ENCODE measurements at places on chromosomes 4 and X.
A peak's percentile ranks its signal among the peaks of the same experiment; 100 is the strongest.

DNA sequence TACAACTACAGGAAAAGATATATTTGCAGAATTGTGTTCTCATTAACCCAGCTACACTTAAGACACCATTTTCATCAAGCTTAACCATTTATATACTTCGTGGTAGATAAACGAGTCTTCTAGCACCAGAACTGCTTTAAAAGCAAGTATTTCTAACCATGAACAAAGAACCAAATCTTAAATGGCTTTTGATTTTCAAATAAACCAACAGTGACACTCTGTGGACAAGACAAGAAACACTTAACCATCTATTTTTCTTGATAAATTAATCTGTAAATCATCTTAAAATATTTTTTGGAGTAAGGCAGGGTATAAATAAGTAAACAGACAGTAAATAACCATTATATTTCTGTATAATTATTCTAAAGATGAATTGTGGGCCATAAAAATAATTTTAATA, 10.2 kb downstream of the BEND2 start:
- no peak for DNase-seq

GRCh38 chr4:139689093-139689722, 23.6 kb downstream of the MGST2 start:
- no peak for DNase-seq

DNA sequence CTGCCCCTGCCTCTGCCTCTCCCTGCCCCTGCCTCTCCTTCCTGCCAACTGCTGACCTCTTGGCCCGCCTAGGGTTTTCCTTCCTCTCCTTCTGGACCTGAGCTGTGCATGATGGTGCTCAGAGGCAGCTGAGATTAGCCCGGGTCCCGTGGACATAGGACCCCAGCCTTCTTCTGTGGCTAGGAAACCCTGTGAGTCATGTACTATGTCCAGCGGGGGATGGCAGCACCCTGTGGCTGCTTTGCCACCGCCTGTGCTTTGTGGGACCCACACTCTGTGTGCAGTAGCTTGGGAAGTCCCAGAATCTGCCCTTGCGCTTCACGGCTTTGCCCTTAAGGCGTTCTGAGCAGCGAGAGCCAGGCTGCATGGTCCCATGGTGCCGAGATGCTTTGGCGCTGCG, 105.5 kb upstream of the PSAPL1 start:
- no peak for DNase-seq

GRCh38 chrX:120749141-120749846, 119.4 kb upstream of the C1GALT1C1 start:
- DNase-seq, result no peak

DNA sequence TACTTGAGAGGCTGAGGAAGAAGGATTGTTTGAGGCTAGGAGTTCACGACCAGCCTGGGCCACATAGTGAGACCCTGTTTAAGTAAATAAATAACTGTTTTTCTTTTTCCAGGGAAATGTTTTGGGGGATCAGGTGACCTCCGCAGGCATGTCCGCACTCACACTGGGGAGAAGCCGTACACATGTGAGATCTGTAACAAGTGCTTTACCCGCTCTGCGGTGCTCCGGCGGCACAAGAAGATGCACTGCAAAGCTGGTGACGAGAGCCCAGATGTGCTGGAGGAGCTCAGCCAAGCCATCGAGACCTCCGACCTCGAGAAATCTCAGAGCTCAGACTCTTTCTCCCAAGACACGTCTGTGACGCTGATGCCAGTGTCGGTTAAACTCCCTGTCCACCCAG, 30.5 kb downstream of the ZBTB49 start:
- DNase-seq, result no peak

DNA sequence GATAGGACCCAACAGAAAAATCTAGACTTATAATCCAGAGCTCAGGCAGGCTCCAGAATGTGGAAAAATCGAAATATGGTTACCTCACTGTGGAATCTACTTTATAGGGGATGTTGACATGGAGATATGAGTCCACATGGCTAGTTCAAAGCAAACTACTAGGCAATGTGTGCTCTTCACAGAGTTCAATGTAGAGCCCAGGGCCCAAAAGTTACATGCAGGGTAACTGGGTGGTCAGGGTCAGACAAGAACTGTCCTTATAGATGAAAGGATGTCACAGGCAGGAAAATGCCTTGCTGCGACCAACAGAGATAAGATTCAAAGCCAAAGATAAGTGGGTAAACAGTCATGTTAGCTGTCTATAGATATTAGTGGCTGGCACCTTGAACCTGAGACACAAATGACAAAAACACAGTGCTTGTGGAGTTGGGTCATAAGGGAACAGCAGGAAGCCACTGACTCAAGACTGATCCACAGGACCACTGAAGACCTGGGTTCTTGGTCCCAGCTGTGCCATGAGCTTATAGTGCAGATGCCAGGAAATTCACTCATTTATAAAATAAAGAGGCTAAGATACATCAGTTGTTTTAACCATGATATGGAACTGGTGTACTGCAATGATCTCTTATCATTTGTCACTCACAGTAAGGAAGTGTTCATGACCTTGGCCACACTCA, 101.7 kb upstream of the MBNL3 start:
- no peak for DNase-seq

DNA sequence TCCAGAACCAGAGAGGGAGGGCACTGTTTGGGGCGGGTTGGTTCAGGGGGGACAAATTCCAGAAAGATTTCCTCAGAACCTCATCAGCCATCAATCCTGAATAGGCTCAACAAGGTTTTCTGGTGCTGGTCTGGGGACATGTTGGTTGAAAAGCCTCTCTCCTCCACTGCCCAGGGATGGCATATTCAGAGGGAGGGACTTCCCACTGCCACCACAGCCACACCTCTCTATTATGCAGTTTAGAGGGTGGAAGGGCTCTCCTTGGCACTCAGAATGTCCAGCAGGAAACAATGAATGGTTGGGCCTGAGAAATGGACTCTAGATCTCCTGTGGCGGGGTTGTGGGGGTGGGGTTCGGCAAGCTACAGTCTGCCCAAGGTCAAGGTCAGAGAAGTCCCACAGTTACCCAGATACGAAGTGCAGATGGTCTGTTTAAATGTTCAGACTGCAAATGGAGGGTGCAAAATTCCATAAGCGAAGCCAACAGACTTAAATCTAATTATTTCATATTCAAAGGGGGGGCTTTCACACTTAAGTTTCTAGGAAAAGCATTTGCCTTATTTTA, 70.7 kb downstream of the LEF1 start:
- no peak for DNase-seq

- no peak for DNase-seq
Measured at GRCh38 chrX:54540289-54540688, 10.3 kb downstream of the GNL3L start.

DNA sequence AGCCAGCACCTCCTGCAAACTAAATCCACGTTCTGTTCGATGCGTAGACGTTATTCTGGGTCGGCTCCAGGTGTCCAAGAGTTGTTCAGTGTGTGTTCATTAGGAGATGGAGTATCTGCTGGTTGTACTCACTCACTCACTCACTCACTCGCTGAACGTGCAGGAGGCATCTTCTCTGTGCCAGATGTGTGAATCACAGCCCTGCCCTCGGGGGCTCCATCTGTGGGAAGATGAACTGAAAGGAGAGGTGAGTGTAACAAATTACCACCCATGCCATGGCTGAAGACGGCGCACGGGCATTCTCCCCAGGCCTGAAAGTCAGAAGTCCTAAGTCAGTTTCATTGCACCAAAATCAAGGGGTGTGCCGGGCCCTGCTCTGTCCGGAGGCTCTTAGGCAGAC, 16.1 kb downstream of the NSG1 start:
- DNase-seq, result no peak

- no peak for DNase-seq
Measured at GRCh38 chr4:143406523-143406922, 69.8 kb downstream of the GAB1 start.

DNA sequence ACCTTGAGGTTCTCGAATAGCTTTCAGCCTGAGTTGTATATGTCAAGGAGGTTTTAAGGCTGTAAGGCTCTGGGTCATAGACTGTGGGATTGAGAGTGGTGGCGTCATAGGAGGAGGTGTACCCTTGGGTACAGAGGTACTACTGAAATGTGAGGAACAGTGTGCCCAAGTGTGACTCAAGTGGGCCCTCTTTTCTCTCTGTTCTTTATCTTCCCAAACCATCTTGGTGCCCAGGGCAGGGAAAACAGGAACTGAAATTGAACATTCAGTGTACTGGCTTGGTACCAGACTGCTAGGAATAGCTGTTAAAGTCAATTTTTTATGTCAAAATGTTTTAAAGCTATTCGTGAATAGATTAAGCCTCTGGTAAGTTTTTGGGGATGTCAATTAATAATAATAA, 136.2 kb upstream of the RPS6KA3 start:
- DNase-seq, result no peak

DNA sequence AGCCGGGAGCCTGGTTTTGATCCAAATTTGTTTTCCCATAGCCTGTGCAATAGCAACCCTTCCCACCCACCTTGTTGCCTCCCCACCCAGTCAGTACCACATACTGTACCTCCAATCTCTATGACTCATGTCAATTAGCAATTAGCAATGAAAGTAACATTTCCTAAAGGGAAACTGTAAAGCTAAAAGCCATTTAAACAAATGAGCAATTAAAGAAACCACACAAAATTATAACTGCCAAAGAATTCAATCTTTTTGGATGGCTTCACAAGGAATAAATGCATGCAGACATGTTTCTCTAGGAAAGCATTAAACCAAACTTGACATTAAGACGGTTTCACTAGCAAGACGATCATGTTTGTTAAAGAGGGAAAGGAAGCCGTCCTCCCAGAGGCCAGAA, 169.0 kb upstream of the MAP3K15 start:
- DNase-seq, result no peak

DNA sequence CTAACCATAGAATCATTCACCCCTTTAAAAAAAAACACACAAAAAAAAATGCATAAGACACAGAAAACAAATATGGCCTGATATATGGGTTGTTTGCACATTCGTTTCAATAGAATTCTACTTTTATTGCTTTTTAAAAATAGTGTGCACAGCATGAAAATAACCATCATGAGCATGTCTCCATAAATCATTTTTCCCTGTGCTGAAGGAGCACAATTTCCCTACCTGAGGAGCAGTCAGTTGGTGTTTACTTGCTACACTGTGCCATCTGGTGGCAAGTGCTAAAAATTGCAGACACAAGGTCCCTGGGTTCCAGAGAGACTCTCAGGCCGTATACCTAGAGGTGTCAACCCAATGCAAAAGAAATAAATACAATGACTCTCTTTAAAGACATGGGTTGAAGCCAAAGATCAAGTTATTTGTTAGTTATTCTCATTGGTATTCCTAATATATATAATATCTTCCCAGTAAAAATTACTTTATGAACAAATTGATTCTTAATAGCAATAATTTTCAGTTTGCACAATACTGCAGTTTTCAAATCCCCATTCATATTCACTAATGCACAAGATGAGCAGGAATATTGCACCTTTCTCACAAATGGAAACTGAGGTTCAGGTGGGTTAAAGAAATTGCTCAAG, 551.4 kb downstream of the IQCM start:
- peak; percentile 25 for DNase-seq

DNA sequence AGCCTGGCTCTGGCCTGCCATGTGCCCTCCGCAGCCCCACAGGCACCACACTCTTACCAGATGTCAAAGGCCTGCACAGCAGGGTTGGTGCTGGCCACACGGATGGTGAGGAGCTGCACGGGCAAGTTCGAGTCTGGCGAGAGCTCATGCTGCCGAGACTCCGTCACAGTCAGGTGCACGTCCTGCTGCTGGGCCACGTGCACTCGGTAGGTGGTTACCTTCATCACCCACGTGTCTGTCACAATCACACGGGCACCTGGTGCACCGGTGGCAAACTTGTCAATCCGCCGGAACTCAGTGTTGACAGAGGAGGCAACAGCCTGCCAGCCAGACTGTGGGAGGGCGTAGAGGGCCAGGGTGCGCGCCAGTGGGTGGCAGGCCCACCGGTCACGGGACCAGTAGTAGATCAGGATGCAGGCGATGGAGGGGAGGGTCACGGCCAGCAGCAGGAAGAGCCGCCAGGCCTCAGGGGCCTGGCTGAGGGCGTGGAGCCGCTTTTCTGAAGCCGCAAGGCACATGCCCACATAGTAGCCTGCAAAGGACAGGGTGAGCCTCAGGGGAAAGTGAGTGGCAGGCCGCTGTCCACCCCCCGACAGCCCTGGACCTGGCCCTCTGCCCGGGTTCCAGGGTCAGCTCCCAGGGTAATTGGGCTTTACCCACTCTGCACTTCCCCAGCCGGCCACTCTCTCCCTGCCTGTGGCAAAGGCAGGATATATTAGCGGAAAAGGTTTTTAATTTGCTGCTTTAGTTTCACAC, 2.9 kb downstream of the TMEM129 start:
- DNase-seq, result no peak

- DNase-seq, result peak; percentile 15
Measured at GRCh38 chr4:111854494-111855087, 290.7 kb upstream of the FAM241A start.

Measured in NT2/D1 (cell line).